Thoracic aorta (tissue), 2 donors: ENCODE measurements at places on chromosomes 7 and 10. TPM values are rescaled to one million over a fixed set of nuclear protein-coding genes. Genes with fewer than 3 reads are reported as not detected.

CALML5 gene
- total RNA-seq = not detected

- DNase-seq = no peak
These were observed 194.2 kb downstream of the SNX13 start for GRCh38 chr7:17746020-17746530.

KIF11 gene
- total RNA-seq = 1.9 TPM

- DNase-seq = no peak
These were observed 130.0 kb downstream of the THSD7A start for GRCh38 chr7:11701829-11702560.

GRCh38 chr10:44716470-44717015 is 194.6 kb upstream of the TMEM72 start:
- DNase-seq = no peak

DNA sequence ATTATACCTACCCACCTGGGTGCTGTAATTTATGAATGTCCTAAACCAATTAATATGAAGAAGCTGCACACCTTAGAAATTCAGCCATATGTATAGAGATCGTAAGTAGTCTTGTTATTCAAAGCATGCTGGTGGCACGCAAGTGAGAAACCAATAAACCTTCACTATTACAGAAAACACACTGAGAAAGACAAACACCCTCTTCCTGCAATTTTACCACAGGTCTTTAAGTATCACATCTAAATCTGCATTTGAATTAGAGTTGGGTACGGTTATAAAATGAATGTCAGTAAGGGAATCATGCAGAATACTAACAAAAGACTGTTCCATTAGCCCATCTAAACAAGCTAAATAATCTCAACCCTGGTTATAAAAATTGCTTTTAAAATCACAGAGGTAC is 33.8 kb downstream of the CCNJ start:
- no peak for DNase-seq

- DNase-seq = no peak
These were observed 41.7 kb downstream of the MKLN1 start for GRCh38 chr7:131369354-131369753.

GRCh38 chr7:43495572-43495971 is 87.3 kb upstream of the STK17A start:
- DNase-seq = no peak

DNA sequence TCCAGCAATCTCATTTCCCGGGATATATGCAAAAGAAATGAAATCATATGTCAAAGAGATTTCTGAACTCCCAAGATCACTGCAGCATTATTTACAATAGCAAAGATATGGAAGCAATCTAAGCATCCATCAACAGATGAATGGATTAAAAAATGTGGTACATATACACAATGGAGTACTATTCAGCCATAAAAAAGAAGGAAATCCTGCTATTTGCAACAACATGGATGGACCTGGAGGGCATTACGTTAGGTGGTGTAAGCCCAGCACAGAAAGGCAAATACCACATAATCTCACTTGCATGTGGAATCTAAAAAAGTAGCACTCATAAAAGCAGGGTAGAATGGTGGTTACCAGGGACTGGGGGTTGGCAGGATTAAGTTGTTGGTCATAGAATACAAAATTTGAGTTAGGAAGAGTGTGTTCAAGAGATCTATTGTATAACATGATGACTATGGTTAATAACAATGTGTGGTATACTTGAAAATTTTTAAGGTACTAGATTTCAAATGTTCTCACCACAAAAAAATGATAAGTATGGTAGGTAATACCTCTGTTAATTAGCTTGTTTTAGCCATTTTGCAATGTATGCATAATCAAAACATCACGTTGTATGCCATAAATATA is 32.9 kb upstream of the EIF5AL1 start:
- no peak for DNase-seq

DNA sequence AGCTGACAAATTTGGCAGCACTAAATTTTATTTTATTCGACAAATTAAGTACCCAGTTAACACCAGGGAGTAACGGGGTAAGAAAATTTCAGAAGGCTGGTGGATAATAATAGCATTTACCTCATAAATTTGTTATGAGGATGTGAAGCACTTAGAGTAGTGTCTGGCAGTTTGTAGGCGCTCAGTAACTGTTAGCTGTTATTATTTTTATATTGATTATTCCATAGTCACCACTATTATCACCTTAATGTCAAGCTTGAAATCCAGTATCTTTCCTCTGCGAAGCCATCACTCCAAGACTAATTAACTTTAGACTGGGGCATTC is 563 bp upstream of the COA1 start:
- no peak for DNase-seq

DNA sequence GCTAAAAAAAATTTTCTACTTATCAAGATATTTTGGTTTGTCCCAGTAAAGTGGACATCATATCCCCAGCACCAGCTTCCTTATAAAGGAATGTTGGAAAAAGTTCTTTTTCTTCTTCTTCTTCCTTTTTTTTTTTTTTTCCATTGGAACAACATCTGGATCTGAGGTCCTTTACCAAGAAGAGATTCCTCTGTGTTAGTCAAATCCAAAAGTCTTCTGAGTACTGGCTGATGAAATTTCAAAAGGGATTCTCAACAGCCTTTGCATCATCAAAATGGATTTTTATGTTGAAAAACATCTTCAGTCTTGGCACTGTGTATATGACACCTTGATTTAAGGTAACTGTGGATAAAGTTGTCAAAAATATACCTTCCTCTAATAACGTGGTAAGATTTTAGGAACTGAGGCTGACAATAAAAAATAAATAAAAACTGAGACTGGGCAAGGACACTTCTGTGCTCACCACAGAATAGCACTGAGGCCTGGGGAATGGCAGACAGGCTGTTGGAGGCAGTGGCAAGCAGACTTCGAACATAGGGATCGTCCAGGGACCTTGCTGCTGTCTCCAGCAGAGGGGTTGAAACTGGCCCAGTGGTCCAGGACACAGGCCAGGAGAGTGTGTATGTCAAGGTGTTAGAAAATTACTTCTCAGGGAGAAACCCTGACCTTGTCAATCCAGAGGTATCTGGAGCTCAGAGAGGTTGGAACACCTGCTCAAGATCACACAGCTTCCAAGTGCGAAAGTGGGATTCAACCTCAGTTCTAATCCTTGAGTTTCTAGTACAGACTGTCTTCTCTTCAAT is 130.4 kb downstream of the PTPN20 start:
- DNase-seq = no peak

DNA sequence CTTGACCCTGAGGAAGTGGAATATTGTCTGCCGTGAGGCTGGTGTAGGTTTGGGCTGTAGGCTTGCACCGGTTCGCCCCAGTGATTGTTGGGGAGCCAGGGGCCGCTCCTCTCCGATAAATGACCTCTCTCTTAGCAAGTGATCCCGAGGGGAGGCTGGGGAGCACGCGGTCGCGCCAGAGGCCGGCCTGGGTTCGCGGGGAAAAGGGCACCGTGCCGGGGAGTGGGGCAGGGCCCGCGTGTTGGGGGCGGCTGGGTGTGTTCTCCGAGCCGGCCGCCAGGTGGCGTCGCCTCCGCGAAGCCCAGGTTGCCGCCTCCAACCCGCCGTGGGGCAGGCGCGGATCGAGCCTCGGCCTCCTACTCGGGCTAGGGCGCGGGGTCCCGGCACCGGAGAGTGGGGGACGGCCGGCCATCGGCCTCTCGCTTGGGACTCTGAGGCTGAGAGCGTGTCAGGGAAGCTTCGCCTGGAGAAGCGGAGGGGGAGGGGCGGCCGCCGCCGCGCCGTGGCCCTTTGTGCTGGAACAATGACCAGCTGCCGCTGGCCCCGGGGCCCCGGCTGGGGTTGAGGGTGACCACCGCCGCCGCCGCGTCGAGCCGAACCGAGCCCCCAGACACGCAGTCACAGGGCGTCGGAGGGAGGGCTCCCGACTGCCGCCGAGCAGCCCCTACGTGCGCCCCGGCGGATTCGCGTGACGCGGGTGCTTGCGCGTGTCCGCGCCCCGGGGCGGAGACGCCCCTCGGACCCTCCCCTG is 442 bp upstream of the LZTS2 start:
- no peak for DNase-seq

DNA sequence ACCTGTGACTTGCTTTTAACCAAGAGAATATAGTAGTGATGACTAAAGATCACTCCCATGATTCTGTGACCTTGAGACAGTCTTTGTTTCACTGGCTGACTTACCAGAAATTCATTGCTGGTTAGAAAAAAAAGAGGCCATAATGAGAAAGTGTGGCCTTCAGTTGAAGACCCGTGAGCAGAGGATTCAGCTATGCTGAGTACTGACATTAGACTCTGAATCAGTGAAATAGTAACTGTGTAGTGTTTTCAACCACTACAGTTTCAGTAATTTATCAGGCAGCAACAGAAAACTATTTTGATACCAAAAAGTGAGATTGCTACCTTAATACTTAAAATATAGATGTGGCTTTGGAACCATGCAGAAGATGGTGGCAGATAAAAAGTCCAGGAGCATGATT is 298.0 kb upstream of the KCND2 start:
- DNase-seq = no peak

DNA sequence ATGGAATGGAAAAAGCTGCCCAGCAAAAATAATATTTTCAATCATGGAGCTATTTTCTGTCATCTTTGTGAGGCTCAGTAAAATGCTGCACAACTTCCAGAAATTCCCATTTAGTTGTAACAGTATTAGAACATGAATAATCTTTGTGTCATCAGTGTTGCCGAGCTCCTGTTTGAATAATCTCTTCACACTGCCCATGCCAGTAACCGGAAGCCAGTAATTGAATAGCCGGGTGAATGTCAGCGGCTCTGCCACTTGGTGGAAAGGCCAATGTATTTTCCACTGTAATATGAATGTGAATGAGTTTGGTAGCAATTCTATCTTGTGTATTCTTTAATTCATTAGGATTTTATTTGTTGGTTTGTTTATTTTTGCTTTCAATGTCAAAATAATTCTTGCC is 172.5 kb upstream of the INSYN2A start:
- no peak for DNase-seq

- DNase-seq = no peak
These were observed 1.8 kb upstream of the PFKFB3 start for GRCh38 chr10:6200734-6201515.

ZPBP gene
- not detected for total RNA-seq

DNA sequence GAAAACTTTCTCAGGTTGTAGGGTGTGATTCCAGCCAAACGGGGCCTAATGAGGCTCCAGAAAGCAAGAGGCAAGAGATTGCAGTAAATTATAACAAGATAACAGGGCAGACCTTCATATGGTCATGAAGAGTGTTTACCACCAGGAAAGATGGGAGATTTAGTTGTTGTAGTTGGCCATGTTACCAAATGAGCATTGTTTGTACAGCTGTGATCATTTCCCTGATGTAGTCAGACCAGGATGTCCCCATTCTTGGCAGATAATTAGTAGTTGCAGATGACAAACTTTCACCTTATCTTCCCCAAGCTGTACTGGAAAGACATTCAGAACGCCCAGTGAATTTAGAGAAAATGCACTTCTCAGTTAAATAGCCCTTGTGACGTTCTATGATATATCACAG is 630.8 kb downstream of the ANKRD7 start:
- DNase-seq = no peak

GRCh38 chr10:125605167-125605566 is 77.8 kb downstream of the TEX36 start:
- DNase-seq = no peak

ACSL5 gene
- 16.7 TPM for total RNA-seq

- DNase-seq = no peak
These were observed 29.9 kb downstream of the MYL10 start for GRCh38 chr7:101598986-101599771.

CCDC3 gene
- 127 TPM for total RNA-seq

- no peak for DNase-seq
These were observed 9.2 kb downstream of the AGBL3 start for GRCh38 chr7:134995239-134996096.

CPEB3 gene
- total RNA-seq = 12.2 TPM
